ENCODE measurements at places on chromosomes 7 and 10. TPM values are rescaled to one million over a fixed set of nuclear protein-coding genes. Genes with fewer than 3 reads are reported as not detected.

- H3K27me3 ChIP-seq = no peaks in the 10 kb centered on the region
- DNase-seq = no peak
- no peak overlapping the region for H3K4me3 ChIP-seq
Measured at GRCh38 chr10:68553138-68553537, 7.0 kb upstream of the TET1 start.

GRCh38 chr10:89164080-89164479 is 43.0 kb downstream of the CH25H start:
- no peaks in the 10 kb centered on the region for H3K36me3 ChIP-seq
- no peak overlapping the region for H3K27ac ChIP-seq
- H3K27me3 ChIP-seq = no peaks in the 10 kb centered on the region
- no peaks in the 10 kb centered on the region for H3K4me1 ChIP-seq

DNA sequence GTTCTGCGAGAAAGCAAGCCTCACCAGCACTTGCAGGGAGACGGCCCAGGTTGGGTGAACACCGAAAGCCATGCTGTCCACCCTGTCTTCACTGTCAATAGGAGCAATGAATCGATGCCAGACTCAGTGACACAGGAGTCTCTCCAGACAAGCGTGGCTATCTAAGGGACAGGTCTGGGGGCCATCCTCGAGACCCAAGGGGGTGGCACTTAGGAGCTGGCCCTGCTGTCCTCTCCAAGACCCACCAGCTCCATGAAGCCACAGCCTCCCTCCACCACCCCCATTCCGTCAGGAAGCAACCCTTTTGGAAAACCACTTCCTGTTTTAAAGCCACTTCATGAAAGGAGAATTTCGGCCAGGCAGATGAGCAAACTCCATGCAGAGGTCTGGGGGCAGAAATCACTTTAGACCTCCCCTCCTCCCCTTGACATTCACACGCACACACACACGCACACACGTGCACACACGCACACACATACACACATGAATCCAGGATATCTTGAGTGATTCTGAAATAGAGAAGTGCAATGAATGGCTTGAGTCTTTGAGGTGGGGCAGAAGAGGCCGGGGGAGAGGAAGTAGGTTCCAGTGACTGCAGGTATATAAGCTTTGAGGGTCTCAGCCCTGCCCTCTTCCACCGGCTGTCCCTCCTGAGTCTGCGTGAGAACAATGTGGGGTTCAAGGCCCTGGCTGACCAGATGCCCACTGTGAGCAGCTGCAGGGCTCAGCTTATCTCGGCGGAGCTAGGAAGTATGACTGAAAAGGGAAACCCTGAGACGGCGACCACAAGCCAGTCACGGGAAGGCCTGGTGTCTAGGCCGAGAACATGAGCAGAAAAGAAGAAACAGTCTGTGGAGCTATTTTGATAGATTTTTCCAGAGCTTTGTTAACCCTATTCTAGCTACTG is 25.0 kb downstream of the RGS10 start:
- H3K4me1 ChIP-seq = no peaks in the 10 kb centered on the region
- no peak for DNase-seq
- H3K27ac ChIP-seq = no peak overlapping the region
- no peak overlapping the region for H3K4me3 ChIP-seq
- H3K36me3 ChIP-seq = no peaks in the 10 kb centered on the region

- no peaks in the 10 kb centered on the region for H3K4me1 ChIP-seq
- H3K27ac ChIP-seq = no peak overlapping the region
- no peaks in the 10 kb centered on the region for H3K36me3 ChIP-seq
- no peak for DNase-seq
- no peaks in the 10 kb centered on the region for H3K27me3 ChIP-seq
- H3K4me3 ChIP-seq = no peak overlapping the region
Measured at GRCh38 chr7:3000566-3000965, 43.1 kb downstream of the CARD11 start.

DNA sequence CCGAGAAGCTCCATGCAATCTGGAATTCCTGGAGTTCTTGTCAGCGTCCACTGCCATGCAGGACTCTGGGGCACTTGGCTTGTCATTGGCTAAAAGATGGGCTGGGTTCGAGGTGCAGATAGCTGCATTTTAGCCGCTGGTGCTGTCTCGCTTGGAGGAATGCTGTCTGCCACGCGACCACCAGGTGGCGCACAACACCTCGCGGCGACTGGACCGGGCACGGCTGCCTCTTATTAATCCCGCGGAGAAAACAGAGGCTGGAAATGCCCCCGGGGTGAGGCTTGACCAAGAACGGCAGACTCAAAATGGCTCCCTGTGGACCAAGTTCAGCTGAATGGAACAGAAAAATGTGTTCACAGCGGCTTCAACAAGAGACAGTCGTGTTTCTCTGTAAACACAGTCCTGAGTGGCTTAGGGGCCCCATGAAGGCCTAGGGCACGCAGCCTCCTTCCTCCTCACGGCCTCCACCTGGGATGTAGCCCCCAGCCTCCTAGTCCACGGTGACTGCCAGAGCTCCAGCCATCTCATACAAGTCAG is 46.2 kb downstream of the AOC1 start:
- H3K27me3 ChIP-seq = no peaks in the 10 kb centered on the region
- peak; percentile 69 for DNase-seq
- no peaks in the 10 kb centered on the region for H3K4me1 ChIP-seq
- H3K4me3 ChIP-seq = no peak overlapping the region
- H3K36me3 ChIP-seq = no peaks in the 10 kb centered on the region

DNA sequence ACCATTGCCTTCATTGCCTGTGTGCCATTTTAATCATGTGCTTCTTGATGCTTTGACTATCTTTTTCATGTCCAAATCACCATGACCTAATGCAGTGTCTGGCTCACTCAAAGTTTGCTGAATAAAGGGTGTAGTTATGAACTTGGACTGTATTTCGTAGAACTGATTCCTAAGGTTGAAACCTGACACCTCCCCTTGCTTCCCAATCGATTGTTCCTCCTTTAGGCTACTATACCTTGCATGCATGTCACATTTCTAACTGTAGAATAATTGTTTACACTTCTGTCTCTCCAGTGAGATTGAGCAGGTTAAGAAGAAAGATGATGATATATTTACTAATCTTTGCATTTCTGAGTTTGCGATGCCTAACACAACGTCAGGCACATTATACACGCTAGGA is 41.0 kb upstream of the CDK1 start:
- H3K27me3 ChIP-seq = no peaks in the 10 kb centered on the region
- H3K4me1 ChIP-seq = no peaks in the 10 kb centered on the region
- H3K36me3 ChIP-seq = no peaks in the 10 kb centered on the region
- H3K27ac ChIP-seq = no peak overlapping the region
- no peak for DNase-seq
- no peak overlapping the region for H3K4me3 ChIP-seq

DNA sequence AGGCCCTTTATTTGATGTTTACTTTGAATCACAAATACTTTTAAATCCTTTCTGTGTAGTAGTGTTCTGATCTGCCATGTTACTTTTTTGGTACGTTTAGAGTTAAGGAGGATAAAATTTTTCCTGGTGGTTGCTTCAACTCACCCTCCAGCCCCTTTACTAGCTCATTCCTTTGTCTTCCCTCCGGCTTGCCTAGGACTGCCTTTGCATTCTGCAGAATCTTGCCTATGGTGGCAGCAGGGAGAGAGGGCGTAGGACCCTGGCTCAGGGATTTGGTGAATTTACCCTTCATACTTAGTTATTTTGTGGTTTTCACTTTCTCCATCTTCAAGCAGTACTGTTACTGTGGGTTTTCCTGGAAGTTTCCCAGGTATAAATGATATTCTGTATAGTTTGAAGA is 833.5 kb downstream of the XPNPEP1 start:
- H3K27ac ChIP-seq = no peak overlapping the region
- H3K27me3 ChIP-seq = no peaks in the 10 kb centered on the region
- H3K4me1 ChIP-seq = no peaks in the 10 kb centered on the region

- H3K36me3 ChIP-seq = no peaks in the 10 kb centered on the region
- H3K4me1 ChIP-seq = peaks cover 8% of the 10 kb centered on the region
- no peak overlapping the region for H3K4me3 ChIP-seq
- H3K27ac ChIP-seq = peak overlapping the region; percentile 36
- no peak for DNase-seq
Measured at GRCh38 chr7:36278069-36278619, 111.5 kb upstream of the ANLN start.

DNA sequence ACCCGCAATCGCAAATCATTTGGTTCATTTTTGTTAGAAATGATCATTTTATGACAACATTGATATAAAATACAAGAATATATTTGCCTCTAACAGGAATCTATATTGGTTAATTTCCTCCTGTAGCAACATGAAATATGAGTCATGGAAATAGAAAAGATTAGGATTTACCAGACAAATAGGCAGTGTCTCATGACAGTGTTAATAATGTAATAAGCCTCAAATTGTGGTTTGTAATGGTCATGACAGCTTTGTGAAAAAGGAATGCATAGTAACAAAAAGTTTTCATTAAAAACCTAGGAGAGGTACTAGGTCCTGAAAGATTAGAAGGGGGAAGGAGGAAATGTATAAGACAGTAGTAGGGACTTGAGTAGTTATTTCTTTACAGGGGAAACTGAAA is 7.9 kb upstream of the SLK start:
- no peaks in the 10 kb centered on the region for H3K27me3 ChIP-seq
- no peaks in the 10 kb centered on the region for H3K4me1 ChIP-seq
- DNase-seq = no peak
- no peak overlapping the region for H3K4me3 ChIP-seq

DNA sequence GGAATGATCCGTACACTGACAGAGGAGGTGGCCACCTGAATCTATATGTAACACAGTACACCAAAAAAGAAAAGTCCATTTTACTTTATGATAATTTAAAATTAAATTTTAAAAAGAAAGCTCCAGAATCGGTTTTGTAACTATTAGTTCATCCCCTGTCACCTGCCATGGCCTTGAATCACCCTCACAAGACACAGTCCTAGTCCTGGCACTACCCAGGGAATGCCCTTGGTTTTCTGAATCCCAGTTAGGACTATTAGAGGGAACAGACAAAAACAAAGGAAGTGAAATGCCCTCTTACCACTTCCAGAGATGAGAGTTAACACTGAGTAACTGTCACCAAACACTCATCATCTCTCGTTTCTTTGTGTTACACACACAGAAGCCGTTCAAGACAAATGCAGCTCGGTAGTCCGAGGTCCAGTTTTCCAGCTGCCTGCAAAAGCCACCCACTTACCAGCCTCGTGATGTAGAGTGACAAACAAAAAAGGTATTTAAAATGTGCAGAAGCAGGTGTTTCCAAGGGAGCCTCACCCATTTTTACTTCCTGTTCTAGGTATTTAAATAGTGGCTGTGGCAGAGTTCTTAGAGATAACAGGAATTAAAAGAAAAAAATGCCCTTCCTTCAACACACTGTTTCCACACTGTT is 6.1 kb downstream of the PTPRN2 start:
- DNase-seq = no peak
- H3K4me3 ChIP-seq = no peak overlapping the region

DNA sequence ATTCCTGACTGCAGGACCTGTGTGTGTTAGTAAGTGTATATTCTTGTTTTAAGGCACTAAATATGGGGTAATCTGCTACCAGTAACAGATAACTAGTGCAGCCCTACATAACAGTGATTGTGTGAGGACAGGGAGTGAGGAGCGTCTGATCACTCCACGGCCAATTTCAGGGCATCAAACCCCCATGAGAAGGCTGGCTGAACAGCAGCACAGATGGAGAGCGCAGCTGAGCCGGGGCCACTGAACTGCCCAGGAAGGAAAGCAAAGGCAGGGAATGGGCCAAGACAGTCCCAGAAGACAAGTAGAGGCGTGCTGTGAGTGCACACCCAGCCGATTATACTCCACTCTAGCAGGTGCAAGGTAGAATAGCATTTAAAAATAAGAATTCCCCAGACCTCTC is 157.1 kb upstream of the CHST15 start:
- no peaks in the 10 kb centered on the region for H3K4me1 ChIP-seq
- H3K27ac ChIP-seq = no peak overlapping the region
- H3K36me3 ChIP-seq = no peaks in the 10 kb centered on the region
- H3K27me3 ChIP-seq = no peaks in the 10 kb centered on the region

- no peak overlapping the region for H3K27ac ChIP-seq
- no peaks in the 10 kb centered on the region for H3K4me1 ChIP-seq
- H3K36me3 ChIP-seq = no peaks in the 10 kb centered on the region
- DNase-seq = no peak
Measured at GRCh38 chr7:130598056-130598455, 70.5 kb downstream of the COPG2 start.

DNA sequence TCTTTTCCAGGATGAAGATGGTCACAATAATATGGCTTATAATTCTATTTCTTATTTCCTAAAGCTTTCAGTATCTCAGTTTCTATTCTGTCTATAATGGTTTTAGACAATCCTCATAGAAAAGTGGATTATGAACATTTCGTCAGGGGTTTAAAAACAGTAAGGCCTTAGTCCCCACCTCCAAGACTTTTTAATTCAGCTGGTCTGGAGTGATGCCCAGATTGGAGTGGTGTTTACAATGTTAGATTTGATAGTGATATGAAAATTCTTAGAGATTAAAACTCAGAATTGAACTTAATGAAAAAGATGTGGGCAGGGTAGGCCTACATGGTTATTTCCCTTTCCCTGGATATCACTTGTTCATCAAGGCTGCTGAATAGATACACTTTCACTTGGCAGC is 1238.3 kb downstream of the SORCS3 start:
- H3K27me3 ChIP-seq = no peaks in the 10 kb centered on the region
- DNase-seq = no peak
- H3K27ac ChIP-seq = no peak overlapping the region
- H3K4me1 ChIP-seq = no peaks in the 10 kb centered on the region

DNA sequence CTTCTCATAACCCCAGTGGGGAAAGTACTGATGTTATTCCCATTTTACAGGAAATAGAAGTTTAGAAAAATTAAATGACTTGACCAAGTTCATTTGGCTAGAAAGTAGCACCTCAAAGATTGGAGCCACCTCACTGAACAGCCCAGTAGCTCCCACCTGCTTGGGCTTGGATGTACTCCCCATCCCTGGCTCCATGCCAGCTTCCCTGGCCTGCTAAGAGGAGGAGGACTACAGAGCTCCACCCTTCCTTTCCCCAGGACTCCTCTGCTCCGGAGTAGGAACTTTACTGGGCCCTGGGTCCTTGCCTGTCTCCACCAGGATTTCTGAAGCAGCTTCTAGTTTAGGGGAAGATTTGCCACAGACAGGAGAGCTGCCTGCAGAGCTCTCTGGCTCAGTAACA is 3.1 kb downstream of the HPS6 start:
- no peak for DNase-seq
- H3K36me3 ChIP-seq = no peaks in the 10 kb centered on the region
- peaks cover 6% of the 10 kb centered on the region for H3K4me1 ChIP-seq
- H3K27me3 ChIP-seq = no peaks in the 10 kb centered on the region
- no peak overlapping the region for H3K27ac ChIP-seq

GRCh38 chr7:46468753-46469356 is 547.8 kb upstream of the IGFBP3 start:
- no peak overlapping the region for H3K27ac ChIP-seq
- no peaks in the 10 kb centered on the region for H3K27me3 ChIP-seq
- no peak for DNase-seq
- no peaks in the 10 kb centered on the region for H3K36me3 ChIP-seq
- no peaks in the 10 kb centered on the region for H3K4me1 ChIP-seq

GRCh38 chr10:85225311-85225710 is 896.9 kb downstream of the CCSER2 start:
- DNase-seq = no peak
- no peak overlapping the region for H3K4me3 ChIP-seq
- no peak overlapping the region for H3K27ac ChIP-seq

GRCh38 chr7:120168066-120168465 is 104.9 kb upstream of the KCND2 start:
- DNase-seq = no peak
- no peaks in the 10 kb centered on the region for H3K36me3 ChIP-seq
- H3K27me3 ChIP-seq = no peaks in the 10 kb centered on the region
- no peak overlapping the region for H3K27ac ChIP-seq

The ATP5MK gene
- 206 TPM for total RNA-seq

The SEPHS1 gene
- 60.9 TPM for total RNA-seq

The C7orf57 gene
- total RNA-seq = 0.34 TPM

The SMKR1 gene
- 0.59 TPM for total RNA-seq

The BICC1 gene
- total RNA-seq = 12.7 TPM

The TCAF2 gene
- total RNA-seq = 12.7 TPM

The PRKG1 gene
- total RNA-seq = 2.7 TPM

The ZCWPW1 gene
- total RNA-seq = 34.6 TPM

The CNTNAP2 gene
- 10.6 TPM for total RNA-seq

The ZNF804B gene
- total RNA-seq = 0.05 TPM

The DOCK4 gene
- total RNA-seq = 21.8 TPM
